Hematopoietic multipotent progenitor cell treated with erythropoietin and hydrocortisone succinate and interleukin-3 and kit ligand, for 15 days (in vitro differentiated cells): ENCODE measurements at places on chromosomes 16 and 17.

- no peak for DNase-seq
These were observed 282.5 kb upstream of the FOXF1 start for GRCh38 chr16:86227801-86228200.

DNA sequence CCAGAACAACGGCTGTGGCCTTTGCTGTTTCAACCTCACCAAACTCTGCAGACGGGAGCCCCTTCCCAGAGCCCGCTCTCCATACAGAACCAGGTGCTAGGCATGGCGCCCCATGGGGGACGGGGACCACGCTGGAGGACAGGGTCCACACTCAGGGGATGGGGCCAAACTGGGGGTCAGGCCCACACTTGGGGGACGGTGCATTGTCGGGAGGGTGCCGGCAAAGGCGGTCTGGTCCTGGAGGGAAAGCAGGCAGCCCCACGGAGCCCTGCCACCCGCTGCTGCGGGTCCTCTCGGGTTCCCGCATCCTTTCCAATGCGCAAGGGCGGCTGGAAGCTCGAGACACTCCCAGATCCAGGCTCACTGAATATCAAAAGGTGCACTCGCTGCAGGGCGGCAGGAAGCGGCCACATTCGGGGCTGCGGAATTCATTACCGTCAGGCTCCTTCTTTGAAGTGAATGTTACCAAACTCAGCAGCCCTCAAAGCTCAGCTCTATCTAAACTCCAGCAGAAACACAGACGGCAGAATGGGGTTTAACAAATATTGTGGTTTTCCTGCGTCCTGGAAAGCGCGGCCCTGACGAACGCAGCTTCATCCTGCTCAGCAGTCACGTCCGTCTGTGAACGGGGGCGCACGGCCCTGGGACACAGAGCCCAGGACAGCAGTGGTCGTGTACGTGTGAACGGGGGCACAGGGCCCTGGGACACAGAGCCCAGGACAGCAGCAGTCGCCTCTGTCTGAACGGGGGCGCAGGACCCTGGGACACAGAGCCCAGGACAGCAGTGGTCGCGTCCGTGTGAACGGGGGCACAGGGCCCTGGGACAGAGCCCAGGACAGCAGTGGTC is 41.3 kb downstream of the LMF1 start:
- DNase-seq: no peak

GRCh38 chr17:58536542-58536941 is 22.1 kb upstream of the MTMR4 start:
- DNase-seq: no peak

DNA sequence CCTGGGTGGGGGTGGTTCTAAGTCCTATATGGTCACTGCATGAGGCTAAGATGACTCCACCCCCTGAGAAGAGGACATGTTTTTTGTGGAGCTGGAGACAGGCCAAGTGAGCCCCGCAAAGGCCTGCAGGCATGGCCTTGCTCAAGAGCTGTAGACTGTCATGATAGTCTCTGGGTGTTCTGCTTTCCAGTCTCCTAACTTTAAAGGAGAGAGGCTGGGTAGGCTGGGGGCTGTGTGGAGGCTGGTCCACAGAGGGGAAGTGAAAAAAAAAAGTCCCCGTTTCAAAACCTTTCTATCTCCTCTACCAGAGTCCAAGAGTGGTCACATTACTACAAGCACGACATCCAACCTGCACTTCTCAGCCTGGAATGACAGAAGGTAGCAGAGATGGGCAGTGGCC is 27.1 kb downstream of the CDRT4 start:
- DNase-seq: no peak

- DNase-seq: peak; percentile 22
These were observed 4.6 kb downstream of the INPP5K start for GRCh38 chr17:1511756-1512321.

DNA sequence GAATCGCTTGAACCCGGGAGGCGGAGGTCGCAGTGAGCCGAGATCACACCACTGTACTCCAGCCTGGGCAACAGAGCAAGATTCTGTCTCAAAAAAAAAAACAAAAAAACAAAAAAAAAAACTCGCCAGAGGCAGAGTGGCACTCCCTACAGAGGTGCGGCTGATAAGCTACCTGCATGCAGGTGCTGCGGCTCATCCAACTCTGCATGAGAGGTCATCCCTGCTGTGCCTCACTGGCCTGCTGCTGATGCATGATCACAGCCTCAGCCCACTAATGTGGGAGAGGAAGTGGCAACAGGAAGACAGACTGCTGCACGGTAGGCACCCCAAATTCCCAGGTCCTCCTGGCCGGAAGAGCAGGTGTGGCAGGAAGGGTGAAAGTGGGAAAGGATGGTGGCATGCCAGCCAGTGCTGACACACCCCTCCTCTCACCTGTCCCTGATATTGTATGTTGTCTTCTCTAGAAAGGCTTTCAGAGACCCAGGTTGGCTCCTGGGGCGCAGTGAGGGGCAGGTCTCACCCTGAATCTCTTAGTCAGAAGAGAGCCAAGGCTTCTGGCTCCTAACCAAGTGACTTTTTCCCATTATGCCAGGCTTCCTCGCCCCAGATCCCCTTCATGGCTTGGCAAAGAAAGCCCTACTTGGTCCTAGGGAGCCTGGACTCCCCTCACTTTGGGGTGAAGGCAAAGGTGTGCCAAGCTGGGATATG is 11.8 kb downstream of the NXPH3 start:
- DNase-seq: no peak

- no peak for DNase-seq
These were observed 399.9 kb downstream of the WWOX start for GRCh38 chr16:78499399-78499798.

DNA sequence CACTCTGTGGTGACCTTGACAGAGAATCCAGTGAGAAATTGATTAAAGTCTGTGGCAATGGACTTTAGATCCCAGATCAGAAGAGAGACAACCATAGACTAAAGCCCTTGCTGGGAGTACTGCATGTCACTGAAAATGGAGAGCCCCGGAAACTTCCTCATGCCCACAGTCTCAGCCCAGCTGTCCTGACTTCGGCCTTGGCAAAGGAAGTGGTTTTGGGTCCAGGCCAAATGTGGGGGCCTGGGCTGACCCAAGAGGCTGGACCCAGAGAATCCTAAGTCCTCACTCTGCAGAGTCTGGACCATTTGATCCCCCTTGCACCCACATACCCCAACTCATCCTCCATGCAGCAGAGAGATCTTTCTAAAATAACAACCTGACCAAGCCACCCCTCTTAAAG is 4.7 kb upstream of the BEAN1 start:
- DNase-seq: no peak

GRCh38 chr17:54270499-54270898 is 447.8 kb downstream of the KIF2B start:
- DNase-seq: no peak

DNA sequence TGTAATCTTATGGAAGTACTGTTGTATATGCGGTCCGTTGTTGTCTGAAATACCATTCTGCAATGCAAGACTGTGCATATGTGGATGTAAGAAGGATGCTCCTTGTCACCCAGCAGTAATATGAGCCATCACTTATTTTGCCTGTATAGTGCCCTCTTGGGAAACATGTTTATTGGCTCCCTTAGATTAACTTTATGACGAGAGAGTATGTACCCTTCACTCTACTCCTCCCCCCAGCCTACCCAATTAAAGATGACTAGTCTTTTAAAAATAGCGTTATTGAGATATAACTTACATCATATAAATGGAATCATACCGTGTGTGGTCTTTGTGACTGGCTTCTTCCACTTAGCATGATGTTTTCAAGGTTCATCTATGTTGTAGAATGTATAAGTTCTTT is 33.6 kb downstream of the FTO start:
- DNase-seq: no peak

DNA sequence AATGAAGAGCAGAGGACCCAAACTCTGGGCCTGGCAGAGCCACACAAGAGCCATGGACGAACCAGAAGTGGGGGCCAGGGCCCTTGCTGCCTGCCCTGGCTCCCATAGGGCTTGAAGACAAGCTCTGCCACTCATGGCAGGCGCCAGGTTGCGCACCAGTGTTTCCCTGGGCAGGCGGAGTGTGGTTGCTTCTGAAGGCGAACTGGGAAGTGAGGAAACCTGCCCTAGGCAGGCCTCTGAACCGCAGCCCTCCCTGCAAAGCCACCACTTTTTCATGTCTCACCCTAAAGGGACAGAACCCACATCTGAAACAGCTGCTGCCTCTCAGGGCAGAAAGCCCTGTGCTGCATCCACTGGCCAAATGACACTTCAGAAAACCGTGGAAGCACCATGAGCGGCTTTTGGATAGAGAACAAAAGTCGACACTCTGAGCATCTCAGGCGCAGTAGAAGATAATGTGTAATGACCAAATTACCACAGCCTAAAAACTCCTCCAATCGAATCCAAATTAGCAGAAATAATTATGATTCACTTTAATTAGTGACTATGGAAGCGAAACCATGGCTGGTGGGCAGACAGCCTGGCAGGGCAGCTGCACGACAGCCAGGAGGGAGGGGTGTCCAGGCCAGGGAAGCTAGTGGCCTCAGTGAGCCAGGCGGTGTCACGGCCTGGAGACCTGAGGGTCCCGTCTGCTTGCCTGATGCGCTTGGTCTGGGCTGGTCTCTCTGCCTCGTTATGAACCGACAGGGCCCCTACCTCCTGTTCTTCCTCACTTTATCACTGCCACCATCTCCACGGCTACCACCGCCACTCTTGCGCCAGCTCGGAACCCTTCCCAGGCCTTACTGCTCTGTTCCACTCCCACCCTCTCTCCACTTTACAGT is 59.1 kb downstream of the PRMT7 start:
- no peak for DNase-seq

GRCh38 chr16:48491517-48491916 is 106.3 kb upstream of the SIAH1 start:
- DNase-seq: no peak

DNA sequence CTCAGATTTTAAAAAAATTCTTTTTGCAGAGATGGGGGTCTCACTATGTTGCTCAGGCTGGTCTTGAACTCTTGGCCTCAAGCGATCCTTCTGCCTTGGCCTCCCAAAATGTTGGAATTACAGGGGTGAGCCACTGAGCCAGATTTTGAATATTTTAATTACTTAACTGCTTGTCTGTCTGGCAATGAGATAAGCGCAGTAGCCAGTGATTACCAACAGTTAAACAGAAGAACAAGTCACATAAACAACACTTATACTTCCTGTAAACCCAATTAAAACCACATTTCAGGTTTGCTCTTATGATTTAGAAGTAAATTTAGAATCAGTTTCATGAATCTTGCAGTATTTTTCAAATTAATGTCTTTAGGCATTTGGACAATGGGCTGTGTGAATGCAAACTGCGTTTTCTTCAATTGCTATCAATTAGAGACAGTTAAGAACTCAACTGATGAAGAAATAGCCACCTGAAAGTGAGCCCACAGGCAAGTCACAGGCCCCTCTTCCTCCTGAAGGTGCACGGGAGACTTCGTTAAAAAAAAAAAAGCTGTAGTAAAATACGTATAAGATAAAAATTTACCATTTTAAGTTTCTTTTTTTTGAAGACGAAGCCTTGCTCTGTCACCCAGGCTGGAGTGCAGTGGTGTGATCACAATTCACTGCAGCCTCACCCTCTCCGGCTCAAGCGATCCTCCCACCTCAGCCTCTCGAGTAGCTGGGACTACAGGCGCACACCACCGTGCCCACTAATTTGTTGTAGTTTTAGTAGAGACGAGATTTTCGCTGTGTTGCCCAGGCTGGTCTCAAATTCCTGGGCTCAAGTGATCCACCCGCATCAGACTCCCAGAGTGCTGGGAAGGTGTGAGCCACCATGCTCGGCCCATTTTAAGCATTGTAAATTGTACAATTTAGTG is 73.0 kb downstream of the PITPNC1 start:
- DNase-seq: no peak

- no peak for DNase-seq
These were observed 50.4 kb downstream of the KATNIP start for GRCh38 chr16:27600381-27600780.

DNA sequence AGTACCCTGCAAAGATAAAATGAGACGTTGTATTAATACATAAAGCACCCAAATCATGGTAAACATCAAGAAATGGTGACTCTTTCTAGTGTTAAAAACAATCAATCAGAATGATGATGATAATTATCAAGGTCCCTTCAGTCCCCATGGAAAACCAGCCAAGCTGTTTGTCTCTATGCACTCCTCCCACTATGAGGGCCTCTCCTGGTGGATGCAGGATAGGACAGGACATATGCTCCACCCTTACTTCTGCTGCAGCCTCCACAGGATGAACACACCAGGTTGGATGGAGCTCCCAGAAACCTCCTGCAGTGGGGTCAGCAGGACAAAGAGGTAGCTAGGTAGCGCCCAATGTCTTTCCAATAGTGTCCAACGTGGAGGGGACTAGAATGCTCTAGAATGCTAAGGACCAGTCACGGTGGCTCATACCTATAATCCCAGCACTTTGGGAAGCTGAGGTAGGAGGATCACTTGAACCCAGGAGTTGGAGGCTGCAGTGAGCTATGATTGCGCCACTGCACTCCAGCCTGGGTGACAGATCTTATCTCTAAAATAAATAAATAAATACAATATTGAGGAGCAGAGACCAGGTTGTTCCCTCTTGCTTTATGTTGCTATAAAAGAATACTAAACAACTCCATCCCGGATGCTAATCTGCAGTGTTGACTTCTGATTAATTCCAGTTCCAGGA is 9.9 kb upstream of the KDM8 start:
- no peak for DNase-seq

DNA sequence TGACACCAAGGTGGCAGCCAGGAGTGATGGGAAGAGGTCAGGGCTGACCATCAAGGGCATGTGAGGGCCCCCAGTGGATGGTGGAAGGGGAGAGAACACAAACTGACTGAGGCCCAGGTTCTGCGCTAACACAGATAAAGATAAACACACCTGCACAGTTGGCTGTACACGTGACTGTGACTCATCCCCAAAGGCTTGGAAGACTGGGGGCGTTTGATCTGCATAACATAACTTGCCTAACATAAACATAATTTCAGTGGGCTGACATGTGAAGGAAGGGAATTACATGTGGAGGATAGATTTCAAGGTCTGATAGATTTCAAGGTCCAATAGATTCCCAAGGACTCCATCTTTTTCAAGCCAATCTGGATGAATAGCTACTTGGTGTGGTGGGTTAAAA is 100.9 kb upstream of the TNRC6C start:
- no peak for DNase-seq

DNA sequence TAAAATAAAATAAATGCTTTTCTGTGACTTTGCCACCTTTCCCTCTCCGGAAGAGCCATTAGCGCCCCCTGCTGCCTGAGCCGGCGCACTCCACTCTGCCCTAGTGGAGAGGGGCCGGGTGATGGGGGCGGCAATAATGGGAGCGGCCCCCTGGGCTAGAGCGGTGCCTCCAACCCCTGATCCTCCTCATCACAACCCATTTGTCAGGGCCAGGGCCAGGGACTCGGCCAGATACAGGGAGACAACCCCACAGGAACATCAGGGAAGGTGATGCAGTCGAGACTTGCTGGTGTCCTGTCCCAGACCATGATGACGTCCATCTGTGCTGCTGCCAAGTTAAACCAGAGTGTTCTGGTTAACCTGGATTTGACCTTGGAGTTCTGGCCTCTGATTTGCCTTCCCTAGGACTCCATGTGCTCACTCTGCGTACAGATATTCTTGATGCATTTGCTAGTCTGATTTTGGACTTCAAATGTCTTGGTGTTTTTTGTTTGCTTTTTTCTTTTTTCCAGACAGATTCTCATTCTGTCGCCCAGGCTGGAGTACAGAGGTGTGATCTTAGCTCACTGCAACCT is 46.1 kb upstream of the BPTF start:
- DNase-seq: peak; percentile 72
